Calu3 (cell line): ENCODE measurements at places on chromosomes 2 and 18. TPM values are rescaled to one million over a fixed set of nuclear protein-coding genes. Genes with fewer than 3 reads are reported as not detected.
A peak's percentile ranks its signal among the peaks of the same experiment; 100 is the strongest.

SERPINB13 gene
- total RNA-seq = not detected in 2 replicates

AFF3 gene
- not detected in 2 replicates for total RNA-seq

TCF7L1 gene
- total RNA-seq = 2.9 and 3.0 TPM in 2 replicates

TMEM169 gene
- 8.0 and 9.0 TPM in 2 replicates for total RNA-seq

B3GNT7 gene
- total RNA-seq = 8.9 and 14.4 TPM in 2 replicates

SERPINB7 gene
- total RNA-seq = 0.19 and 0.88 TPM in 2 replicates

NEU2 gene
- total RNA-seq = not detected in 2 replicates

CHRNG gene
- not detected in 2 replicates for total RNA-seq

ORMDL1 gene
- 58.4 TPM in 2 replicates for total RNA-seq

GCG gene
- not detected in 2 replicates for total RNA-seq

DNA sequence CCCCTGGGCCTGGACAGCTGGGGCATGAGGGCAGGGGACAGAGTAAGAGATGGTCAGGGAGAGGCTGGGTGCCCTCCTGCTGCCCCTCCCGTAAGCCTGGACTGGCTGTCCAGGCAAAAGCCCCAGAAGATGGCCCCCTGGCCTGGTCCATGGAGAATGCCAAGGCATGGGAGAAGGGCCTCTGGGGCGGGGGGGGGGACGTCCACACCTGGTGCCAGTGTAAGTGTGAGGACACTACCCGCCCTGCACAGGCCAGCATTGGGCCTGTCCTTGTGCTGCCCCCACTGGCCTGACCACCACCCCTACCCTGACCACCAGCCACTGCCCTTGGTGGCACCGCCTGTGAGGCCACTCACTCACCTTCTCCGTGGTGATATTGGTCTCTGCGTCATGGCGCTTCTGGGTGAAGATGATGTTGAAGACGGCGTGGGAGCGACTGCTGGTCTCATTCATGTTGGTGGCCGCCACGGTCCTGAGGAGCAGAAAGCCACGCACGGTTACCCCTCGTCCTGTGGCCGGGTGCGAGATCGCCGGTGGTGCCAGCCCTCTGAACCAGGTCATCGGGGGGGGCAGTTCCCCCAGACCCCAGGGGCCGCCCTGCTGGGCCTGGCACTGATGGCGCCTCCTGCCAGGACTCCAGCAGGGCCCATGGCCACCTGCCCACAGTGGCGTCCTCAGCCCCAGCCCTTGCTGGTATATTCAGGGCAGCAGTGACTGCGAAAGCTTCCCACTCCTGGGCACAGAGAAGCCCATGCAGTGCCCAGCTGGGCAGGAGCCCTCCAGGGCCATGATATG, 35.2 kb downstream of the KIF1A start:
- peaks cover 50% of the 10 kb centered on the region for H3K36me3 ChIP-seq
- H3K27ac ChIP-seq = no peak overlapping the region
- H3K4me1 ChIP-seq = no peaks in the 10 kb centered on the region
- no peak overlapping the region for H3K4me3 ChIP-seq
- peaks cover 17% of the 10 kb centered on the region for H3K27me3 ChIP-seq

- H3K4me3 ChIP-seq = no peak overlapping the region
- no peak overlapping the region for H3K27ac ChIP-seq
- H3K27me3 ChIP-seq = no peaks in the 10 kb centered on the region
- no peak for DNase-seq
Measured at GRCh38 chr2:32375228-32375892, 18.5 kb downstream of the BIRC6 start.

GRCh38 chr2:120984046-120984445, 248.4 kb downstream of the GLI2 start:
- no peak for DNase-seq
- H3K27me3 ChIP-seq = peaks cover 24% of the 10 kb centered on the region
- H3K36me3 ChIP-seq = no peaks in the 10 kb centered on the region
- no peak overlapping the region for H3K27ac ChIP-seq
- no peak overlapping the region for H3K4me3 ChIP-seq

GRCh38 chr18:56380685-56381084, 257.7 kb downstream of the TXNL1 start:
- no peaks in the 10 kb centered on the region for H3K36me3 ChIP-seq
- H3K27ac ChIP-seq = no peak overlapping the region
- no peak for DNase-seq
- H3K4me3 ChIP-seq = no peak overlapping the region

DNA sequence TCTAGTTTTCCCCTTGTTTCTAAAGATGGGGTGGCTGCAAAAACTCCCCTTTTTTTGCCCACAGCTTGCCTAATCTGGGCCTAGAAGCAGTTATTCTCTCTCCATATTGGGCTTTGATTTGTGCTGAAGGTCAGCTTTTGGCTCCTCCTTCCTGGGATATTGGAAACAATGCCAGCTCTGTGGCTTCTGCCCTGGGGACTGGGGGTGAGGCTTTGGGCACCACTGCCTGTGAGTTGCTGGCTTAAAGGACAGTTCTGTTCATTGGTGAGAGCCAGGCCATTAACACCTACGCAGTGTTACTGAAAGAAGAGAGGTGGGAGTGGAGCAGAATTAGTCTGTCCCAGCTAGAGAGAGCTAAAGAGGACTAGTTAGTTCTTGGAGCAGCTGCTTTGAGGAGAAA, 4.3 kb downstream of the UBXN2A start:
- peak overlapping the region; percentile 67 for H3K27ac ChIP-seq
- DNase-seq = peak; percentile 66
- peaks cover 31% of the 10 kb centered on the region for H3K4me1 ChIP-seq
- H3K27me3 ChIP-seq = no peaks in the 10 kb centered on the region

GRCh38 chr2:46481198-46482193, 2.1 kb downstream of the TMEM247 start:
- no peaks in the 10 kb centered on the region for H3K36me3 ChIP-seq
- peaks cover 14% of the 10 kb centered on the region for H3K4me1 ChIP-seq
- H3K27me3 ChIP-seq = peaks cover 50% of the 10 kb centered on the region
- no peak for DNase-seq
- H3K27ac ChIP-seq = no peak overlapping the region

DNA sequence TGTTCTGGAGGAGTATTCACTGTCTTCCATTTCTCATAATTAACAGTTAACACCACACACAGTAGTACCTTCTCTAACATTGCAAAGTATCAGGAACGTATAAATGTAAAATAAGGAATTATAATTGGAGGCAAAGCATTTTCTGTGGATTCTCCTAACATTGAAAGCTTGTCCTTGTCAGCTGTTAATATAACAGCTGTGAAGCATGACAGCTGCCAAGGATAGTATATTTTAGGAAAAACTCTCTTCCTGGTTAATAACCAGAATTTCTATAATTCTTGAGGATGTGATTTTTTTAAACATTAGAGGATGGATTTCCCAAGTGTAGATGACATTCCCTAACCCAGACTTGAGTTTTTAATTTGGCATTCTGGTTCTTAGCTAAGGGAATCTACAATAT, 110.3 kb downstream of the EPC2 start:
- no peak overlapping the region for H3K27ac ChIP-seq
- no peak overlapping the region for H3K4me3 ChIP-seq
- peaks cover 20% of the 10 kb centered on the region for H3K4me1 ChIP-seq
- no peak for DNase-seq

DNA sequence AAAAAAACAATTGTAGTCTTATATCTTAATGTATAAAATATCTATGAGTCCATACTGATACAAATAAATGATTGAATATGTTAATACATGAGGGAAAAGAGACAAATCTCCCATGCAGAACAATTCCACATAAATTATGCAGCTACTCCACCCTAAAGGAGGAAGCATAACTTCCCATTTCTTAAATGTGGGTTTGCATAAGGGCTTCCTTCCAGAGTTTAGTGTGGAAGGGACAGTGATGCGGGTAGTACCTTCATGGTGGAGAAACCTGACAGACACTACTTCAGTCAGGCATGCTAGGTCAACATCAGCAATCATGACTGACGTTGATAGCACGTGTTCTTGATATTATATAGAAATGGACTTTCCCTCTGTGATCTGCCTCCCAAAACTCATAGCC, 146.9 kb upstream of the STON1 start:
- no peak overlapping the region for H3K27ac ChIP-seq
- no peaks in the 10 kb centered on the region for H3K4me1 ChIP-seq
- no peaks in the 10 kb centered on the region for H3K36me3 ChIP-seq
- no peak overlapping the region for H3K4me3 ChIP-seq
- no peak for DNase-seq
- H3K27me3 ChIP-seq = no peaks in the 10 kb centered on the region

GRCh38 chr2:120863661-120864320, 128.1 kb downstream of the GLI2 start:
- peak overlapping the region; percentile 6 for H3K4me3 ChIP-seq
- H3K27me3 ChIP-seq = peaks cover 31% of the 10 kb centered on the region
- peaks cover 10% of the 10 kb centered on the region for H3K4me1 ChIP-seq
- H3K36me3 ChIP-seq = no peaks in the 10 kb centered on the region

GRCh38 chr2:232889876-232890401, 19.9 kb downstream of the SNORC start:
- peaks cover 25% of the 10 kb centered on the region for H3K4me1 ChIP-seq
- no peak overlapping the region for H3K27ac ChIP-seq
- H3K27me3 ChIP-seq = no peaks in the 10 kb centered on the region
- H3K36me3 ChIP-seq = peaks cover 15% of the 10 kb centered on the region
- no peak overlapping the region for H3K4me3 ChIP-seq

GRCh38 chr2:121334581-121335293, 49.7 kb upstream of the TFCP2L1 start:
- no peak overlapping the region for H3K27ac ChIP-seq
- no peak overlapping the region for H3K4me3 ChIP-seq
- H3K27me3 ChIP-seq = no peaks in the 10 kb centered on the region
- peaks cover 30% of the 10 kb centered on the region for H3K36me3 ChIP-seq

DNA sequence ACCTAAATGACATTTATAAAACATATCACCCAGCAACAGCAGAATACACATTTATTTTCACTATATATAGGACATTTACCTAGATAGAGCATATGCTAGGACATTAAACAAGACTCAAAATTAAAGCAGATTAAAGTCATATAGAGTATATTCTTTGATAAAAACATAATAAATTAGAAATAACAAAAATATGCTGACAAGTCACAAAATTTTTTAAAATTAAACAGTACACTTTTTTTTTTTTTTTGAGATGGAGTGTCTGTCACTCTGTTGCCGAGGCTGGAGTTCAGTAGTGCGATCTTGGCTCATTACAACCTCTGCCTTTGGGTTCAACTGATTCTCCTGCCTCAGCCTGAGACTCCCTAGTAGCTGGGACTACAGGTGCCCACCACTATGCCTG, 758.9 kb upstream of the NRXN1 start:
- no peak overlapping the region for H3K27ac ChIP-seq
- no peaks in the 10 kb centered on the region for H3K27me3 ChIP-seq
- no peak for DNase-seq
- no peak overlapping the region for H3K4me3 ChIP-seq
- no peaks in the 10 kb centered on the region for H3K36me3 ChIP-seq

- no peak overlapping the region for H3K27ac ChIP-seq
- DNase-seq = no peak
- H3K36me3 ChIP-seq = no peaks in the 10 kb centered on the region
- no peaks in the 10 kb centered on the region for H3K27me3 ChIP-seq
Measured at GRCh38 chr2:202808754-202809153, 62.8 kb downstream of the ICA1L start.

DNA sequence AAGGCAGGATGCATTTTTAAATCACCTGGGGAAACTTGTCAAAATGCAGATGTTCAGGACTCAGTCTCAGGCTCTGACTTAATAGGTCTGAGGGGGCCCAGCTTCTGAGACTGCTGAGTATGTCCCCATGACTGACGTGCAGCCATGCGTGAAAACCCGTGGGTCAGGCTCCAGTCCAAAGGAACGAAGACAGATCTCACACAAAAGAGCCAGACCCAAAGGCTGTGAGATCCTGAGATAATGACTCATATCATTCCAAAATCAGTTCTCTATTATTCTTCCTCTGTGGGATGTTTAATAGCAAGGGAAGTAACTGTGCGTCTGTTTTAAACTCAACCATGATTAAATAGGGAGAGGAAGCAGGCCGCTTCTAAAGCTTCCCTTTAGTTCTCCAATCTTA, 107.4 kb upstream of the ACAA2 start:
- H3K4me3 ChIP-seq = no peak overlapping the region
- no peaks in the 10 kb centered on the region for H3K4me1 ChIP-seq
- H3K36me3 ChIP-seq = no peaks in the 10 kb centered on the region
- H3K27ac ChIP-seq = no peak overlapping the region
- no peak for DNase-seq

DNA sequence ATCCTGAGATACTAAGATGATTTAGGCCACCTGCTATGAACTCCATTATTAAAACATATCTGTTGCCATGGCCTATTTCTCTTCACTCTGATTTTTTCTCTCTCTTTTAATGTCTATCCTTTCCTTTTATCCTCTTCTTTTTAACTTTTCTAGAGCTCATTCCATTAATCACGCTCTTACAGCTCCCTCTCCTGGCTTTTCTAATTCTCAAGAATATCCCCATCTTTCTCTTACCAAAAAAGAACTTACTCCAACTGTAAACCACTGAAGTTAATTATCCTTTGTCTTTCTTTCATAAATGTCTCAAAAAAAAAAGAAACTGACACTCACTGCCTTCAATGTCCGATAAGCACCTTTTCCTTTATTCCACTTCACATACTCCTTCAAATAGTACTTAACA, 7.9 kb downstream of the PPP3R1 start:
- no peaks in the 10 kb centered on the region for H3K27me3 ChIP-seq
- H3K36me3 ChIP-seq = no peaks in the 10 kb centered on the region
- no peak overlapping the region for H3K27ac ChIP-seq
- no peak for DNase-seq
- H3K4me3 ChIP-seq = no peak overlapping the region
- peaks cover 11% of the 10 kb centered on the region for H3K4me1 ChIP-seq

GRCh38 chr2:121356058-121356640, 71.1 kb upstream of the TFCP2L1 start:
- H3K27ac ChIP-seq = no peak overlapping the region
- DNase-seq = peak; percentile 63
- H3K4me3 ChIP-seq = no peak overlapping the region
- peaks cover 8% of the 10 kb centered on the region for H3K36me3 ChIP-seq
- peaks cover 26% of the 10 kb centered on the region for H3K4me1 ChIP-seq
- no peaks in the 10 kb centered on the region for H3K27me3 ChIP-seq

DNA sequence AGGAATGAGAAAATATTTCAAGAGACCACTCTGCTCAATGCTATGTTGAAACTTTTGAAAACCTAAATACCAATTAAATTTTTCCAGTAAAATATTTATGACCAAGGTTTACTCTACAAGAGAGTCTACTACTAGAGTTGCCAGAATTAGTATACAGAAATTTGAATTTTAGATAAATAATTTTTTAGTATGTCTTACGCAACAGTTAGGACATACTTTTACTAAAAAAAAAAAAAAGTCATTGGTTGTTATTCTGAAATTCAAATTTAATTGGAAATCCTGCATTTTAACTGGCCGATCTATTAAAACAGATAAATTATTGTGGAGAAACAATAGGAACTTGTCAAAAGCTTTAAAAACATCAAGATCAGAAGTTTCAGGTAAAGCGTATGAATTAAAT, 49.1 kb upstream of the TMEM200C start:
- H3K27me3 ChIP-seq = no peaks in the 10 kb centered on the region
- no peaks in the 10 kb centered on the region for H3K36me3 ChIP-seq
- no peaks in the 10 kb centered on the region for H3K4me1 ChIP-seq
- no peak for DNase-seq
- H3K4me3 ChIP-seq = no peak overlapping the region

DNA sequence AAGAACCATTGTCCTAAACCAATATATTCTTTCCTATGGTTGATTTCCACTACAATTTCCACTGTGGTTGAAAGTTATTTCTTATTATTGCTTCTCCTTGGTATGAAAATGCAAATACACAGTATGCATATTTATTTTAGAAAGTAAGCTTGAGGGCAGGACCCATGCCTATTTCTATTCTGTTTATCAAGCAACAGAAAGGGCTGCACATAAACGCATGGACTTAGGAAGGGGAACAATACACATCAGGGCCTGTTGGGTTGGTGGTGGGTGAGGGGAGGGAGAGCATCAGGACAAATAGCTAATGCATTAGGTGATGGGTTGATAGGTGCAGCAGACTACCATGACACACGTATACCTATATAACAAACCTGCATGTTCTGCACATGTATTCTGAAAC, 20.7 kb downstream of the SLC4A3 start:
- H3K27me3 ChIP-seq = no peaks in the 10 kb centered on the region
- peaks cover 8% of the 10 kb centered on the region for H3K36me3 ChIP-seq
- H3K4me3 ChIP-seq = no peak overlapping the region
- DNase-seq = no peak
- no peak overlapping the region for H3K27ac ChIP-seq
